ENCODE measurements at places on chromosomes 4 and X.
A peak's percentile ranks its signal among the peaks of the same experiment; 100 is the strongest.

GRCh38 chrX:118740276-118740889 is 13.0 kb downstream of the IL13RA1 start:
- no peak for DNase-seq

- peak; percentile 69 for DNase-seq
Observed at GRCh38 chr4:143587703-143588102, 74.2 kb downstream of the SMARCA5 start.

DNA sequence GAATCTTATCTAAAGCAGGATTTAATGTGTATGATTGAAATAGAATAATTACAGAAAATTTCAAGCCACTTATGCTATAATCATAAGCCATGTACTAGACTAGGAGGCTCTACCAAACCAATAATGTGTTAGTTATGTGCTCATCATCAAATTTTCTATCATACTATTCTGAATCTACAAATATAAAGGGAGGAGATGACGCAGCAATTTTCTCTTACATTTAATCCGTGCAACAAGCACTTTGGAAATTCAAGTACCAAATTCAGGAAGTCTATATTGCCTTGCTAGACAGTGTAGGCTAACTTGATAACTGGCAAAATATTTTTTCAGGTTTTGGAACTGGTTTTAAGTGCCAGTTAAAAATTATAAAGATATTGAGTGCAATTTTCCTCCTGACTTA is 283.5 kb downstream of the C4orf33 start:
- DNase-seq, result no peak

DNA sequence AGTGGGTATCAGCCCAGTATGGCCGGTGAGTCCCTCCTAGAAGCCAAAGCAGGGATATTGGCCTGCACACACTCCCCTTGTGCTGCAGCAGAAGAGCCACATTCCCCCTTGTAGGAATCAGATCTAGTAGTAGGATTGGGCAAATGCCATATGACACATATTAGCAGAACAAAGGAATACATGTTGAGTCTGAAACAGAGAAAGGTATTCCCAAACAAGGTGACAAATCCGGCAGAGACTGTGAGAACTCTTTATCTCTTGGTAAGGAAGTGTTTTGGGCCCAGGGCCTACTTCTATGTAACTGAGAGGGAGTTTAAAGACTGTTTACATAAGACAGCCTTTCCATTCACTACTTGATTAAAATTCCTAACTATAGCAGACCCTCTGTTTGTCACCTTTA is 1382.0 kb downstream of the FAM133A start:
- DNase-seq, result no peak

DNA sequence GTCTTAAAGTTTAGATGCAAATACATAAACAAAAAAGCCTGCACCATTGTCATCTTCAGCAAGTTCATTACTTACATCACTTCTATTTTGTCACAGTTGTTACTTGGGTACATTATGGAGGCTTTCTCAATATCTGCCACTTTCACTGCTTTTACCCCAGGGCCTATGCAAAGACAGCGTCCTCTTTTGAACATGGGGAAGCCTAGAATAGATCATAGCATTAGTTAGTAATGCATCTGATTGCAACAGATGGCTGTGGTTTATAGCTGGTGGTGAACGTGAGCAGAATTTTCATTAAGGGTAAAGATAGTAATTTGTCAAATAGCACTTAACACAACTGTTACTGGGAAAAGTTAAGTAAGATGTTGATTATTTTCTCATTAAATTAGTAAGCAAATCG is 729 bp downstream of the CXCL11 start:
- no peak for DNase-seq

- no peak for DNase-seq
Observed at GRCh38 chrX:132520792-132521191, 32.0 kb upstream of the MBNL3 start.

GRCh38 chrX:139811942-139812629 is 104.1 kb upstream of the MCF2 start:
- no peak for DNase-seq

DNA sequence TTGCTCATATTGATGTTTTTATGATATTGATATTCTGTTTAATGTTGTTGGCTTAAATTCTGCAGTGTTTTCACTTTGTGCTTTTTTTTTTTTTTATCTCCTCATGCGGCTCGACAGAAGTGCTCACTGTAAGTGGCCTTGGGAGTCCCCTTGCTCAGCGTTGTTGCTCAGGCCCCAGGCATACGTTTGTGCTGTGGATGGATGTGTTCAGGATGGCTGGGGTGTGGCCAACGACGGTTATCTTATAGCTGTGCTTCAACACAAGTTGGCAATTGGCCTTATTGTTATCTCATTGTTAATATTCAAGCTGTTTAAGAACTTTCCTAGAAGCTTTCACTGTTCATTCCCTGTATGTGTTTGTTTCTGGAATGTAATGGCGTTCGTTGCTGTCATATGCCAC is 36.4 kb upstream of the CLCN4 start:
- DNase-seq, result no peak

- no peak for DNase-seq
Observed at GRCh38 chr4:42917296-42917695, 24.8 kb downstream of the GRXCR1 start.

DNA sequence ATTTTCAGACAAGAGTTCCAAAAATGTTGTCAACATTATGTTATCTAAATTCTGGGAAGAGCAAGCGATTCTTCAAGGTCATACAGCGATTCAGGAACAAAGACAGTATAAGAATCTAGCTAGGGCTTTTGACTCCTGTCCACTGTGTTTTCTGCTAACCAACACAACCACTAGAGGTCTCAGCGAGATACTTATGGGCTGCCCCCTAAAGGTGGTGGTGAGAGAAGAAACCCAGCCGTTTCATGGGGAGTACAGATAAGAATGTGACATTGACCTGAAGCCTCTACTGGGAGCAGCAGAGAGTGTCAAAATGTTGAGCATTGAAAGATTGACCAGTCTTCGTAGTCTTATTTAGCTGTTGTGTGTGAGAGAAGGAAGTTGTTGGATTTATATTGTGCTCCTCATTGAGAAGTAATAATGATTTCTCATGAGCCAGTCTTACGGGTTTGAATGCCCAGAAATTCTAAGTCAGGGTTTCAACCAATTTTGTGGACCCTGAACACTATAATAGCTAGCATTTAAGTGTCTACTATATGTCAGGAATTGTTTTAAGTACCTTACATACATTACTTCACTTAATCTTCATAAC is 168.3 kb downstream of the SPRY1 start:
- DNase-seq, result peak; percentile 90

DNA sequence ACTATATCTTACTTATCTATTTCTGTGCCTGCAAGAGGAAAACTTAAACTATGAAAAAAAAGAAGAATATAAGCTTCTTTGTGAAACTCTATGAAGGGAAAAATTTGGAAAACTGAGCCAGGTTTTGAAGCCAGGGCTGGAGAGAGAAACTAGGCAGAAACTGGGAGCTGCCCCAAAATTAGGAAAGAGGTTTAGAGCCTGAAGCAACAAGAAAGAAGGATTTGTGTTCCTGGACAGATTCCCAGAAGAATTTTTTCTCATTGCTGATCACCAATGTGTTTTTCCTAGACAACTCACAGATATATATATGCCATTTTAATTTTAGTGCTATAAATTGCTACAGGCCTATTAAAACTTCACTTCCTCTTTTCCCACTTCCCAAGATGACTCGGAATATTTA is 245.0 kb upstream of the GEMIN8 start:
- DNase-seq, result no peak

DNA sequence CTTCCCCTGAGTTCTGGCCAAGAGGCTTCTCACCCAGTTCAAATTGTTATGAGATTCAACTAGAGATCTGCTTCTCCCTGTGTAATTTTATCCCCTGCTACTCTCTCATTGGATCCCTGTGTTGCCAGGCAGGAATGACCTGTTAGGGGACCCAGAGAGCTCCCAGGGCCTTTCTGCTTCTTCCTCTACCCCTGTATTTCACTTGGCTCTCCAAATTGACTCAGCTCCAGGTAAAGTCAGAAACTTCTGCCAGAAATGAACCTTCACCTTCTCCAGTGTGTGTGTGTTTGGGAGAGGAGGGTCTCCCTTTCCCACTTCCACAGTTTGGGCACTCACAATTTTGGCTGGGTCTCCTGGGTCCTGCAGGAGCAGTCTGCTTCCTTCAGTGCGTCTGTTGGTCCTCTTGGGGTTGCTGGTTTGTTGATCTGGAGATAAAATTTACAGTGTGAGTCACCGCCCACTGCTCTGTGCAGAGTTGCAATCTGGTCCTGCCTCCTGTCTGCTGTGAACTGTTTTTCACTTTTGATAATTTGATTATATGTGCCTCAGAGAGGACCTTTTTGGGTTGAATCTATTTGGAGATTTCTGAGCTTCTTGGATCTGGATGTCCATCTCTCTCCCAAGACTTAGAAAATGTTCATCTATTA is 112.4 kb upstream of the EDA2R start:
- no peak for DNase-seq

GRCh38 chr4:183698909-183699308 is 39.8 kb downstream of the TRAPPC11 start:
- no peak for DNase-seq

DNA sequence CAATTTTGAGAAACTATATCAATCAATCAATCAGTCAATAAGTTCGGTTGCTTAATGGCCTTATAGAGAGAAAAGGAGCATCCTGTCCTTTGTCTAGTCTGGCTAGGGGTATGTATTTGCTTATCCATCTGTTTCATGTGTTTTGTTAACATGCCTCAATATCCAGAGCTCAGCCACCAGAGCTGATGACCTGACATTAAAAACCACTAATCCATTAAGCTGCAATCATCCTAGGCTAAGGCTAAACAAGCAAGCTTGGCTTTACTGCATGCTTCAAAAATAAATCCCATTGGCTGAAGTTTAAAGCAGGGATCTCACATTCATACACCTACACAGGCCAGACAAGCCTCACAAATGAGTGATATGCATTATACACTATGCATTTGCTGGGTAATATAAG is 139.7 kb downstream of the INPP4B start:
- no peak for DNase-seq

DNA sequence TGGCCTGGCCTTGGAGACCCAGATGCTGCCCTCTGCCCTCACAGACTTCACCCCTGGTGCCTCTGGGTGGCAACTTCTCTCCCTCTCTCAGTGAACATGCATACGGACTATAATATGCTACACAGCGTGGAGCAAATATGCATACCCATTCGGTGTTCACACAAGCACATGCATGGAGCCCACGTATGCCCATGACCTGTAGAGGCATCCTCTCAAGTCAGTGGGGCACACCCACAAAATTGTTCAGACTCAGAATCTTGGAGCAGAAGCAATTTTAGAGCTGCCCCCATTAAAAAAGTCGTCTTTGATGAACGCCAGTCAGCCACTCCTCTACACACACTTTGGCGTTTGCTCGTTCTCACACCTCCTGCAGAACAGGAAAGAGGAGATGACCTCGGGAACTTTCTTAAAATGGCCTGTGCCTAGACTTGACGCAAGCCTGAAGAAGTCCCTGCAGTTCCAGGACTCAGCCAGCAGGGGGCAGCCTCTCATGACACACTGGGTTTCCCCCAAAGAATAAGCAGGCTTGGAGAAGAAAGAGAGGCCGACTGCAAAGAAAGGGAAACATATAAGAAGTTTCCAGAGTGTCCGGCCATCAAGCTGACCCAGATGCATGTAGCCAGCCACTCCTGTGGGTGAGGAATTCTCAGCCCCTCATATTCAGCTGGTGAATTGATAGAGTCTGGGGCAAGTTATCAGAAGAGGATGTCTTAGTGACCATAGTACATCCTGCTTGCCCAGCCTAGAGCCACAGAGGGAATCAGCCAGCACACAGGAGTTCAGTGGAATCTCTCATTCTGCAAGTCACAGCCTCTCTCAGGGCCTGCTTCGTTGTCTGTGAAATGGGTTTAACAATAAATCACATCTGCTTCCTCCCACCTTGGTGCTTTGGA is 17.3 kb downstream of the APLN start:
- peak; percentile 81 for DNase-seq
